ENCODE measurements at places on chromosomes 13 and 19. TPM values are rescaled to one million over a fixed set of nuclear protein-coding genes. Genes with fewer than 3 reads are reported as not detected.

ZNF415 gene
- 5.5 TPM for total RNA-seq

MEIOSIN gene
- not detected for total RNA-seq

GRCh38 chr19:5012688-5013457 lies 44.0 kb downstream of the KDM4B start:
- no peak for DNase-seq

TIMM50 gene
- 134 TPM for total RNA-seq

DNA sequence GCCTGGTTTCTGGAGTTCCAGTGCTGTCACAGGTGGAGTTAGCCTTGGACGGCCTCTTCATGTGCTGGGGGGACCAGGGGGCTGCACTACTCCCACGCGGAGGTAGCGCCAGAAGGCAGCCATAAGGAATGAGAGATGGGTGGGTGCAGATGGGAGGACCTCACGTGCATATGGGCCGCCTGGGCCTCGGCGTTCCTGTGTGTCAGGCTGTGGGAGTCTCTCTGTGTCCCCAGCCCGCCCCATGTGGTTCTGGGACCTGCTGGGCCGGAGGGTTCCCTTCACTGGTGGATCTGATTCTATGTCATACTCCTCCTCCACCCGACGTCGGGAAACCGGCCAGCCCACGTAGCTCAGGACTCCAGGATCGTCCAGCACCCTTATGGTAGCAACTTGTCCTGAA lies 149.0 kb upstream of the SOX1 start:
- no peak for DNase-seq

IRS2 gene
- 9.0 TPM for total RNA-seq

DNA sequence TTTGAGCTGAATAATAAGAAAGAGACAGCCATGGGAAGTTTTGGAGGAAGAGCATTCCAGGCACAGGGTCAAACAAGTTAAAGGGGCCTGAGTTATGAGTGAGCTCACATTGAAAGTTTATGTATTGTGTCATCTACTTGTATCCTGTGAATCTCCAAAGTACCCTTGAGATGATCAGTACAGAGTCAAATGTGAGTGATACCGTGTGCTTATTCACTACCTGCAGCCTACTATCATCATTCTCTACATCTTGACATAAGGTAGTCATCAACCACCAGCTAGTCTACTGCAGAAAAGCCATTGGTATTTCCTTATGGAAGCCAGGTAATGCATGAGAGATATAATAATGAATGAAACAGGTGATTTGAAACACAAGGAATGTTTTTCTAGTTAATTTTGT lies 3.0 kb upstream of the KCTD12 start:
- DNase-seq, result no peak

DNA sequence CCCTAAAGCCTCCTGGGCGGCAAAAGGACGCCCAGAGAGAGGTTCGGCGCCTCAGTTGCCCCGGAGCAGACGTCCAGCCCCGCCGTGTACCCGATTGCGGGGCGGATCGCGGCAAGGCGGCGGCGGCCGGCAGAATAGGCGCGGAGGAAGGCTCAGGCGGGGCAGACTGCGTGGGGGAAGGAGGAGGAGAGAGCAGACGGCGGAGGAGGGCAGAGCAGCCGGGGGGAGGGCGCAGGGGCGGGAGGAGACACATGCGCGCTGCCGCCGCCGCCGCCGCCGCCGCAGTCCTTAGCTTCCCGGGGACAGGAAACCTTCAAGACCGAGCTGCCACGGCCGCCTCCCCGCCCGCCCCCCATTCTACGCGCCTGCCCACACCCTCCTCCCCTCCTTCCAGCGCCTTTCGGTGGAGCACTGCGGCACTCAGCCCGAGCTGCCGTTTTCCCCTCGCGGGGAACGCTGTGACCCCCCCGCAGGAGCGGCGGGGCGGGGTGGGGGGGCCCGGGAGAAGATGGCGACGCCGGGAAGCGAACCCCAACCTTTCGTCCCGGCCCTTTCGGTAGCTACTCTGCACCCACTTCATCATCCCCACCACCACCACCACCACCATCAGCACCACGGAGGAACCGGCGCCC lies at the start of gene LRCH1:
LRCH1 (plus strand) TSS at position 282 of the 632 bp plus-strand sequence; CDS start at position 509, 227 bp downstream.
- peak; percentile 93 for DNase-seq

- DNase-seq, result no peak
Observed at GRCh38 chr19:42271045-42271419, 2.0 kb downstream of the CIC start.

- peak; percentile 43 for DNase-seq
Observed at GRCh38 chr19:41930322-41930722, 2.1 kb upstream of the ERFL start.

SLITRK6 gene
- total RNA-seq, result not detected

CAMSAP3 gene
- 8.2 TPM for total RNA-seq

DNA sequence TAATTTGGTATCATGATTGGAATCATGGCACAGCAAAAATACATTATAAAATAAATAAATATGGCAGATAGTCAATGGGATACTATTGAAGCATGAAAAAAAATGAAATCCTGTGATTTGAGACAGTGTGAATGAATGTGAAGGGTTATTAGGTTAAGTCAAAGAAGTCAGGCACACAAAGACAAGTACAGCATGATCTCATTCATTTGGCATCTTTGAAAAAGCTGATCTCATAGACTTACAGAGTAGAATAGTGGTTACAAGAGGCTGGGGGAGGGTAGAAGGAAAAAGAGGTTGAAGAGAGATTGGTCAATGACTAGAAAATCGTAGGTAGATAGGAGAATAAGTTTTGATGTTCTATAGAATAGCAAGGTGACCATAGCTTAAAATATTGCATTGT lies 295.1 kb upstream of the SLITRK5 start:
- DNase-seq, result no peak

DNA sequence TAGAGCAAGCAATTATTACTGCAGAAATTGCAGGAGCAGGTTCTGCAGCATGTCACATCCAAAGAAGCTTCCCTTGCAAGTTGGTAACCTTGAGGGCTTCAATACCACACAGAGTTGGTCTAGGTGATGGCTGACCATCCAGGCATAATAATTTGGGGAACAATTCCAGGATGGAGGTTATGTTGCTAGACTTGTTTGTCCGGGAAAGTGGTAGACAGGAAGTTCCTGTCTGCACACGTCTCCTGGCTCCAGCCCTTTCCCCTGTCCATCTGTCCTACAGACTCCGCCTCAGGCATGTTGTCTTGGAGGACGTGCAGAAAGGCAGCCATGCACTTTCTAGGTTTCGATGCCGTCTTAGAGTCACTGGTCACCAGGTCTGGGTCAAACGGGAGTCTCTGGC lies 26.0 kb downstream of the DPRX start:
- no peak for DNase-seq

LRRC63 gene
- total RNA-seq, result not detected

MTUS2 gene
- total RNA-seq, result 0.04 TPM

DNA sequence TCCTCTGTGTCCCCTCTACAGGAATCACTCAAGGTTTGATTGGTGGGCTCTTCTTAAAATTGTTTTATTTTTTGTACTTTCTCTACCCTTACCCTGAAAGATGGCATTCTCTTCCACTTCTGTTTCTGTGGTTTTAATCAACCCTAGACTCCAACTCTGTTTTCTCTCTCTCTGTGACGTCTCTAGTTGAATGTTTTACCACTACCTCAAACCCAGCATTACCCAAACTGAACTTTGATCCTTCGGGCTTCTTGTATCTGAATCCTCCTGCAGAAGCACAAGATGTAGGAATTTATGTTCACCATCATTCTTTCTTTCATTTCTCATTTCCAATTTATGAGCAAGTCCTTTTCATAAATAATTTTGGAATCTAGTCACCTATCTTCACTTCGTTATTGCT lies 39.9 kb downstream of the PCCA start:
- DNase-seq, result no peak

GRCh38 chr19:11483366-11484111 lies 2.7 kb upstream of the ELAVL3 start:
- DNase-seq, result peak; percentile 80

- DNase-seq, result no peak
Observed at GRCh38 chr13:83882606-83882959, 309 bp upstream of the SLITRK1 start.

IL17D gene
- total RNA-seq, result 0.15 TPM

EIF3K gene
- 408 TPM for total RNA-seq

DNA sequence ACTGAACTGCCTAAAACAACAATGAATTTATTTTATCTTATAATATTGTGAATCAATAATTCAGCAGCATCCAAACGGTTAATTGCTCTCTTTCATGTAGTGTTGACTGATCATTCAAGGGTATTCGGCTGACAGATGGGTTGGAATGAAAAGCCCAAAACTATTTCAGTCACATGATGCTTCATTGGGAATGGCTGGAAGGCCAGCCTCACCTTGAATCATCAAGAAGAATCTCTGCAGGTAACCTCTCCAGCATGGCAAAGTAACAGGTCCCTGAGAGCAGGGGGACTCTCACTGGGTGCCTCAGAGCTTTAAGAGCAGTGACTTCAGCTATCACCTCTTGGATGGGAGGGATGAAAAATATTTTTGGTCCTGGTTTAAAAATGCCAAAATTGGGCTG lies 1395.7 kb downstream of the OLFM4 start:
- no peak for DNase-seq

GRCh38 chr19:7098096-7098495 lies 28.6 kb downstream of the ZNF557 start:
- DNase-seq, result no peak

- DNase-seq, result no peak
Observed at GRCh38 chr19:6343462-6343861, 10.1 kb upstream of the ACER1 start.

LILRB4 gene
- not detected for total RNA-seq

GRCh38 chr13:78409172-78409571 lies 194.2 kb downstream of the POU4F1 start:
- no peak for DNase-seq

DNA sequence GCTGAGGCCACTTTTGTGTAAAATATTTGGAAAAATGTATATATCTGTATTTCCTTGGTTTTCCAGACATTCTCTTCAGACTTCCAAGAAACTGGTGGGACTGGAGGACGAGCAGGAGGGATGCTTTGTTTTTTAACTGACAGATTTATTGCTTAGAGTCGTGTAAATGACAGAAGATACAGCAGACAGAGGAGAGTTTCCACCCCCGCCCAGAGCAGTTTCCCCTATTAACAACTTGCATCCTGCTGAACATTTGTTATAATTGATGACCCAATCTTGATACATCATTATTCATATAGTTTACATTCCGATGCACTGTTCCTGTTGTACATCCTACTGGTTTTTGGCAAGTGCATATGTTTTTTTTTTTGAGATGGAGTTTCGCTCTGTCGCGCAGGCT lies 7.1 kb upstream of the DOCK6 start:
- no peak for DNase-seq

GRCh38 chr13:109734002-109734785 lies 52.2 kb downstream of the IRS2 start:
- DNase-seq, result peak; percentile 31

DNA sequence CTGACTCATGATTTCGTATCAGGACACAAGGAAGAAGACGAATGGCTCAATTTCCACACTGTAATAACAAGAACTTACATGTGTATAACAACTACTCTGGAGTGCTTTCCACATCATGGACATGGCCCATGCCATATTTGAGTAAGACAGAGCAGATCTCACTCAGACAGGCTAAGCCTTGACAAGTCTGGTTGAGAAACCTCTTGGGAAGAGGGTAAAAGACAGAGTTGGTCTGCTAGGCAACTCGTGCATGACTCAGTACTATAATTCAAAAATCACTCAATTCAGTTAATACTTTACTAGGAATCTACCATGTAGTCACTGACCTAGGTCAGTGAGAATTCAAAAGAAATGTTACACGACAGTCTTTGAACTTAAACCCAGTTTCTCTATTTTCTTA lies 5.7 kb upstream of the THSD1 start:
- no peak for DNase-seq

GRCh38 chr19:21691661-21692060 lies 75.7 kb downstream of the ZNF100 start:
- DNase-seq, result no peak

GRCh38 chr13:52599848-52600603 lies 42.2 kb upstream of the HNRNPA1L2 start:
- peak; percentile 90 for DNase-seq

- DNase-seq, result no peak
Observed at GRCh38 chr13:52136763-52137162, 7.9 kb upstream of the NEK5 start.

- DNase-seq, result no peak
Observed at GRCh38 chr13:70784207-70784989, 676.1 kb upstream of the KLHL1 start.

- DNase-seq, result no peak
Observed at GRCh38 chr13:35699825-35700510, 223.5 kb upstream of the MAB21L1 start.
